Adrenal gland (tissue), 19 donors: ENCODE measurements at places on chromosomes 1 and 21. TPM values are rescaled to one million over a fixed set of nuclear protein-coding genes. Genes with fewer than 3 reads are reported as not detected.

SYNJ1 gene
- 5.0 TPM for polyA plus RNA-seq

C8A gene
- 0.07 TPM for polyA plus RNA-seq

CCDC185 gene
- polyA plus RNA-seq = not detected

PRAMEF27 gene
- polyA plus RNA-seq = not detected

TEKT2 gene
- 0.40 TPM for polyA plus RNA-seq

TRAF3IP3 gene
- polyA plus RNA-seq = 1.0 TPM

MPC2 gene
- polyA plus RNA-seq = 173 TPM

- DNase-seq = no peak
These were observed 130.6 kb downstream of the HHIPL2 start for GRCh38 chr1:222417264-222417663.

DNA sequence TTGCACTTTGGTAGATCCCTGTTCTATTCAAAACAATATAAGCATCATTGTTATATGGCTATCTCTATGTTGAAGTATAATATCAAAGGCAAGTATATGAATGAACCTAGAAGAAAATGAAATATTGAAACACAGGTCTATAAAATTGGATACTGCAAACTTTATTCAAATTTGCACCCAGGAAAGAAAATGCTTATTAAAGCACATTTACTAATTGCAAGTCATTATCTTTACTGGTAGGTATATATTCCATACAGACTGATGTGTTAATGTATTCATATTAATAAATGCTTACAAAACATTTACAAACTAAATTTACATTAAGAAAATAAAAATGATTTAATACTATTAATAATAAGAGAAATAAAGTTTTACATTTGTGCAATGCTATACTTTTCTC, 469.8 kb downstream of the NCAM2 start:
- no peak for DNase-seq

DNA sequence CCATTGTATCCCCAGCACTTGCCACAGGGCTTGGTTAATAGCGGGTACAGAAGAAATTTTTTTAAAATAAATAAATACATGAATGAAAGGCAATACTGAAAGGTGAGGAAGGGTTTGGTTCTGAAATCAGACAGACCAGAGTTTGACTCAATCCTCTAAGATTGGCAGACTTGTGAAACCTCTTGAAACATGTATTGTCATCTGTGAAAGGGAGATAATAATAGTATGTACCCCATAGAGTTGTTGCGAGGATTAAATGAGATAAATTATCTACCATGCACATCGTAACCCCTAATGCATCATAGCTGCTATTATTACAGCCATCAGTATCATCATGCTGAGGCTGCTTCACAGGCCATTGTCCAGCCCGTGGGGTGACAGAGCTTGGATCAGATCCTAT, 41.4 kb downstream of the S1PR1 start:
- no peak for DNase-seq

DNA sequence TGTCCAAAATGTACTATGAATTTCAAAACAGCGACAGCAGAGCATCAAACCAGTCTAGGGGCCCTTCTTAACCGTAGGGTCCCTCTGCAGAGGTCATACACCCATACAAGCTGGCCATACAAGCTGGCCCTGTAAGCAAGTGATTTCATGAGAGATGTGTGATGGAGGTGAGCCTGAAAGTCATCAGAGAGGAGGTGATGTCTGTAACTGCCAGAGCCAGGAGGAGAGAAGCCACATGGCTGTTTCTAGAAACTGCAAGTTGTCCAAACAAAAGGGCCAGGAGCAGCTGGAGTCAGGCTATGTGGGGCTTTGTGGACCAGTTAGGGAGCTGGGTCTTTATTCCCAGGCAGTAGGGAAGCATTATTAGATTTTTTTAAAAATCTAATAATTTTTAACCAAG, 14.8 kb upstream of the SERINC2 start:
- DNase-seq = no peak

- DNase-seq = no peak
These were observed 91.6 kb upstream of the TTC39A start for GRCh38 chr1:51421964-51422363.

GRCh38 chr1:182802006-182802803, 12.6 kb downstream of the NPL start:
- no peak for DNase-seq

- DNase-seq = no peak
These were observed 18.3 kb upstream of the IL6R start for GRCh38 chr1:154386643-154387352.

- DNase-seq = peak; percentile 85
These were observed 24.0 kb upstream of the DDOST start for GRCh38 chr1:20685099-20685662.

GRCh38 chr1:115084902-115085511, 4.3 kb downstream of the TSPAN2 start:
- DNase-seq = no peak
